ENCODE measurements at places on chromosomes 12 and 14.

DNA sequence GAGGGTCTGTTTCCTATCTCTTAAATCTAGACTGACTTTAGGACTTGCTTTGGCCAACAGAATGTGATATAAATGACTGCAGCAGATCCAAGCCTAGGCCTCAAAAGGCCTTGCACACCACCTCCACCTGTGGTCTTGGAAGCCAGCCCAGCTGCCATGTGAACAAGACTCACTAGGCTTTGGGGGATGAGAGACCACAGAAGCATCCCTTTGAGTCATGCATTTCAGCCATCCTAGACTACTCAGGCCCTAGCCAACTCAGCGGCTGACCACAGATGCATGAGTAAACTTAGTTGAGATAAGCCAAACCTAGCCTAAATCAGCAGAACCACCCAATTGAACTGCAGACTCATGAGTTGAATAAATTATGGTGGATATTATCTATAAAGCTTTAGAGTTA lies 87.7 kb downstream of the KCNH5 start:
- no peak for DNase-seq

DNA sequence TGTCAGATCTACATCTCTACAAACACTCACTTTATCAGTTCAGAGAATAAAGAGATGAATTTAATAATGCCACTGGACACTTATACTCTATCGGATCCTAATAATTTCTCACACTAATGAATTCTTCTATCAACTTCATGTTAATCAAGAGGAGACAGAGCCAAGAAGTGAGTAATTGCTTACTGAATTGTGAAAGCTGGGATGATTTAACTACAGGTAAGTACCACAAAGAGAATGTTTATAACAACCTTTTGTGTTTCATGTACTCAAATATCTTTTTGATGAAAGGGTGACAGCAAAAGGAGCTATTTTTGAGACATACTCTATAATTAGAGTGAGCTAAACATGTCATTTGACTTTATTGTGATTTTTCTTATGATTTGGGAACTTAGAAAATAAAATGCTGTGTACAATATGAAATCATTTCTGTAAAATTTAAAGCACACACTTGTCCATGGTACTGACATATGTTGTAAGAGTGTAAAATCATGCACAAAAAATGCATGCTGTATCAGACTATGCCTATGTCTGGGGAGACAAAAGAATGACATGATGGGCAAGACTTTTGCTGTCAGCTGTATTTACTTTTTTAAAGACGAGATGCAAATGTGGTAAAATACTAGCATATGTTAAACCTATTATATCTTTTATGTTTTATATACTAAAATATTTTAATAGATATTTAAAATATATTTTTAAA lies 361.2 kb downstream of the CCER1 start:
- DNase-seq, result no peak

- DNase-seq, result no peak
These were observed 339.9 kb upstream of the RGS6 start for GRCh38 chr14:71592361-71592760.

- no peak for DNase-seq
These were observed 207.8 kb upstream of the OTX2 start for GRCh38 chr14:57018065-57018464.

- DNase-seq, result no peak
These were observed 422.9 kb upstream of the OR4E1 start for GRCh38 chr14:22096514-22096895.

DNA sequence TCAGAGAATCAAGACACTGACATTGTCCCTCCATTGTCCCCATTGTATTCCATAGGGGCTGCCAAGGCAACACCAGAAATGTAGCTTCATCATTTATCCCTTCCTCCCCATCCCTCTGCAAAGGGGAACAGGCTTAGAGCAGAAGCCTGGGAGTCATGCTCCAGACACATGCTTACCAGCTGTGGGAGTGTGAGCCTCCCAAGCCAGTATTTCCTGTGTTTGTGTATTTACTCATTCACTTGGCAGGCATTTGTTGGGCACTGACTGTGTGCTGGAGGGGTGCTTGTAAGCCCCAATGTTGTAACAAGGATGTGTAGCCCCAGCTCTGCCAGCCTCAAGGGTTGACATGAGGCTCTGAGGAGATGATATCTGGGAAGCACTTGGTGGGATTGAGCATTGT lies 46.0 kb upstream of the TCL1A start:
- no peak for DNase-seq

DNA sequence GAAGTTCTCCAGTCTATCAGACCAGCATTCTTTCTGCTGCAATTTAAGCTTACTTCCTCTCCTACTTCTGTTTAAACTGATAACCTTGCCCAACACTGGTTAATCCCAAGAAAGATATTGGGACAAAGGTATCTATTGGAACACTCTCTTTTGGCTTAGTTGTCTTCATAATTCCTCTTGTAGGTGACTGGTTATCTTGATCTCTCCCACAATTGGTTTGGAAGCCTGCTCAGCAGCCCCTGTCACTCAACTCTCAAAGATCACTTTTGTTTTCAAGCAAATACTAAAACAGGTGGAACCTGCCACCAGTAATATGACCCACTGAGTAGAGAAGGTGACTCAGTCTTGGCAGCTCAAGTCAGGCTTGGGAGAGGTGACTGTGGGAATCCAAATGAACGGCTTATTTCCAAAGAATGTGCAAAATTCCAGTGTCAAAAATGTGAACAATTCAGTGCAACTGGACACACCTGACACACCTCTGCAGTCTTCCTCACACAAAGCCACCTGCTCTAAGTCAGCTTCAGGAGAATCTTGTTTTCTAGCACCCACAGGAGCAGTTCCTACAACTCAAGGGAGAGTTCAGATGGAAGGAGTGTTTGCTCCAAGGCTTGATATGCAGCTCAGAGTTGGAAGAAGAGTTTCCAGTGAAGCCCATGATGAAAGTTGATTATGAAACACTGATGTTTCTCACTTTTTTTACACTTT lies 83.2 kb upstream of the SLC38A2 start:
- DNase-seq, result no peak

DNA sequence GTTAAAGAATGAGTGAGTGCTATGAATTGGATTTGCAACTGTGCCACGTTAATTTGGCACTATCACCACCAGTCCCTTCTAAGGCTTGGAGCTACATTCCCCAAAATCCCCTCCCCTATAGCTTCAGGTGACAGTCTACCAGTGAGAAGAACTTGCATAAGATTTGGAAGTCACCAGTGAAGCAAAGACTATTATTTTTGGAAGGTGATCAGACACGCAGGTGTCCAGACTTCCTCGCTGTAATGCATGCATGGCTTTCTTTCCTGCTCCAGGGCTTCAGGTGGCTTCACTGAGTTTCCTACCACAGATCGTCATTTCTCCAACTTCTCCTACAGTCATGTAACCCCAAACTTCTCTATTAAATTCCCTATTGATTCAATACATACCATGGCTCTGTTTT lies 61.4 kb downstream of the SLC41A2 start:
- no peak for DNase-seq

- DNase-seq, result no peak
These were observed 861.0 kb downstream of the RPS29 start for GRCh38 chr14:48725051-48725734.

DNA sequence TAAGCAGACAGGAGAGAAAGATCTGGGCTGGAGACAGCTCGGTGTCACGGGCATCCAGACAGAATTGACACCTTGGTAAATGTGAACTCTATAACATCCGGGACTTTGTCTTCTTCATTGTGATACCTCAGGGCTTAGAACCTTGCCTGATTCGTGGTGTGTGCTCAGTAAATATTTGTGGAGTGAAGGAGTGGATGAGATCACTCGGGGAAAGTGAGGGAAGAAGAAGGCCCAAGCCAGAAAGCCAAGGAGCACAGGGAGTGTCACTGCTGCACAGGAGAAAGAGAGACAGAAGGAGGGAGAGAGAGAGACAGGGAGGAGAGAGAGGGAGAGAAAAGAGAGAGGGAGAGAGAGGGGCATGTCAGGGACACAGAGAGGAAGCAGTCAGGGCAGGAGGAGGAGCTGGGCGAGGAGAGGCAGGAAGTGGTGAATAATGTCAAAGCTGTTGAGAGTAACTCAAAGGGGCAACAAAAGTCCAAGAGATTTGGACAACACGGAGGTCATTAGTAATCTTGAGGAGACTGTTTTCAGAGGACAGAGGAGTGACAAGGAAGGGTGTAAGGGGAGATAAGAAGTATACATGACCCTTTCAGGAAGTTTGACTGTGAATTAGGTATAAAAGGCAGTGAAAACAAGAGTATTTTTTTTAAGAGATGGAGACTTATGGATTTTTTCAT lies 141.6 kb upstream of the MAX start:
- no peak for DNase-seq

GRCh38 chr12:121781484-121781997 lies 11.9 kb downstream of the RHOF start:
- DNase-seq, result no peak

GRCh38 chr14:56294128-56294527 lies 175.9 kb downstream of the PELI2 start:
- no peak for DNase-seq

- no peak for DNase-seq
These were observed 7.3 kb upstream of the FIGNL2 start for GRCh38 chr12:51855586-51856428.

GRCh38 chr12:114823724-114824123 lies 139.7 kb upstream of the TBX3 start:
- DNase-seq, result no peak

GRCh38 chr14:35213143-35213788 lies 78.9 kb upstream of the PSMA6 start:
- DNase-seq, result no peak

- DNase-seq, result no peak
These were observed 316.3 kb downstream of the GPHN start for GRCh38 chr14:66824251-66824650.

DNA sequence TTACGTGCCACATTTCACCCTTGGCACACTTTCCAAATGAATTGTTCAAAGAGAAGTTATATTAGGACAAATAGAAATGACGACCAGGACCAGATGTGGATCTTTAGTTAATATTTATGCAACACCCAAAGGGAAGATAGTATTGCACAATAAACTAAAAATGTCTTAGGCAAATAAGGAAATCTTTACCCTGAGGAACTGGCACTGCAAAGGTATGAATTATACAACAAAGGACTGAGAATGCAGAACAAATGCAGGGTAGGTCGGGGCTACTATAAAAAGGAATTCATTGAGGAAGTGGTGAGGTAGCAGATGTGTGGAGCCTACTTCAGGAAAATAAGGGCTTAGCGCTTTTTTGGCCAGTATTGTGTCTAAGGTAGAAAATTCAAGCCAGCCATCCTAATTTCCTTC lies 3.9 kb upstream of the TMTC2 start:
- DNase-seq, result no peak

DNA sequence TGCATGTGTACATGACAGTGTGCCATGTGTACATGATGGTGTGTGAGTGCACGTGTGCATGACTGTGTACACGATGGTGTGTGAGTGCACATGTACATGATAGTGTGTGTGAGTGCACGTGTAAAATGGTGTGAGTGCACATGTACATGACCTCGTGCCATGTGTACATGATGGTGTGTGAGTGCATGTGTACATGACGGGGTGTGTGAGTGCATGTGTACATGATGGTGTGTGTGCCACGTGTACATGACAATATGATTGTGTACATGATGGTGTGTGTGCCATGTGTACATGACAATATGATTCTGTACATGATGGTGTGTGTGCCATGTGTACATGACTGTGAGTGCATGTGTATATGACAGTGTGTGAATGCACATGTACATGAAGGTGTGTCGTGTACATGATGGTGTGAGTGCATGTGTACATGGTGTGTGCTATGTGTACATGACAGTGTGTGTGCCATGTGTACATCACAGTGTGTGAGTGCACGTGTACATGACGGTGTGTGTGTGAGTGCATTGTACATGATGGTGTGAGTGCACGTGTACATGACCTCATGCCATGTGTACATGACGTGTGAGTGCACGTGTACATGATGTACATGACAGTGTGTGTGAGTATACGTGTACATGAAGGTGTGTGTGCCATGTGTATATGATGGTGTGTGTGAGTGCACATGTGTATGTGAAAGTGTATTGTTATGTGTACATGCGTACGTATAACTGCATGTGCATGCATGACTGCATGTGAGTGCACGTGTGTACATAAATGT lies 46.3 kb downstream of the FBRSL1 start:
- DNase-seq, result no peak

Data from stimulated activated CD8-positive, alpha-beta memory T cell treated with anti-CD3 and anti-CD28 coated beads, Interleukin-15, amount 100 ng/mL, for 24 hours (primary cell).